Cortex of kidney (tissue), 1 donor: ENCODE measurements at places on chromosomes 7 and 10.

- DNase-seq: no peak
Measured at GRCh38 chr7:19145434-19146115, 354 bp upstream of the FERD3L start.

GRCh38 chr10:63976538-63976937 is 455.3 kb downstream of the REEP3 start:
- DNase-seq: no peak

DNA sequence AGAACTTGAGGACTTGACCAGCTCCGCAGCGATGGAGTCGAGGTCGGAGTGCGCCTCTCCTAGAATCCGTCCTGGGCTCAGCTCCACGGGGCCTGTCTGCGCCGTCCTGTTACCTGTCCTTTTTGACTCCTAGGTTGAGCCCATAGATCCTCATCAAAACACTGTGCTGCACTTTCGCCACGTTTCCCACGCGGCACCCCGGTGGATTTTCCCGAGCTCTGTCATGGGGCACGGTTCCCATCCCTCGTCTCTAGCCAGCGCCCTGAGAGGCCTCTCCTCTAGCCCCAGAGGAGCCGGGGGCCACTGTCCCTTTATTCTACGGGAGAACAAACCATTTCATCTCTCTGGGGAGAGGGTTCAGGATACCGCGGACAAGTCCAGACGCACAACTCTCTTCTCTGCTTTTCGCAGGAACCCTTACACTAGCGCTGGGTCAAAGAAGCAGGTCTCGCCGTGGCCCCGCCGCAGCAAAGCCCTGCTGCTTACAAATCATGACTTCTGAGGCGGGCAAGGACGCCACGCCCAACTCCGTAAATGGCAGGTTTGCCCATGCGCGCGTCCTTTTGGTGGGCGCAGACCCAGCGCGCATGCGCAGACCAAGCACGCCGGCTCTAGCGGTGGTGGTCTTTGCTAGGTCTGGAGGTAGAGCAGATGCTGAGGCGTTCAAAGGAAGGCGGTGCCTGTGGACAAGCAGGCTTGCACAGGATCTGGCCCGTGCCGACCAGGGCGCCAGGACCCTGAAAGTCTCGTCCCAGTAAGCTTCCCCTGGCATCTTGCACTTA is 10.3 kb upstream of the ANKRD7 start:
- DNase-seq: no peak

DNA sequence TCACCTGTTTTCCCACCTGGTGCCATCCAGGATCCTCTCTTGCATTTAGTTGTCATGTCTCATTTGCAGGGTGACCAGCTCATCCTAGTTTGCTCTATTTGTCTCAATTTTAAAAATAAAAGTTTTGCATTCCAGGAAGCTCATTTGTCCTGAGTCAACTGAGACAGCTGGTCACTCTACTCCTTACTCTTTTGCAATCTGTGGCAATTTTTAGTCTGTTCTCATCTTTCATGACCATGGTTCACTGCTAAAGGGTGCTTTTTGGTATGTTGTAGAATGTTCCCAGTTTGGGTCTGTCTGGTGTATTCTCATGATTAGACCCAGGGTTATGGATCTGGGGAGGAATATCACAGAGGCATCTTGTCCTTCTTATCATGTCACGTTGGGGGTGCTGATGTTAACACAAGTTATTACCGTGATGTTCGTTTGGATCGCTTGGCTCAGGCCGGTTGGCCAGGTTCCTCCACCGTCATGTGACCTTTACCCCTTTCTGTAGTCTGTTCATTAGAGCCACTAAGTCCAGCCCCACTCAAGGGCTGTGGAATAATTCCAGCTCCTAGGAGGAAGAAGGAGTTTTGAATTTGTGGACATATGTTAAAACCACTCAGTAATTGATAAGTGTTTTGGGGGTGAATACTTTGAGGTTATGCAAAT is 103.3 kb upstream of the IGFBP3 start:
- no peak for DNase-seq

GRCh38 chr10:111206521-111206920 is 129.7 kb downstream of the ADRA2A start:
- no peak for DNase-seq

DNA sequence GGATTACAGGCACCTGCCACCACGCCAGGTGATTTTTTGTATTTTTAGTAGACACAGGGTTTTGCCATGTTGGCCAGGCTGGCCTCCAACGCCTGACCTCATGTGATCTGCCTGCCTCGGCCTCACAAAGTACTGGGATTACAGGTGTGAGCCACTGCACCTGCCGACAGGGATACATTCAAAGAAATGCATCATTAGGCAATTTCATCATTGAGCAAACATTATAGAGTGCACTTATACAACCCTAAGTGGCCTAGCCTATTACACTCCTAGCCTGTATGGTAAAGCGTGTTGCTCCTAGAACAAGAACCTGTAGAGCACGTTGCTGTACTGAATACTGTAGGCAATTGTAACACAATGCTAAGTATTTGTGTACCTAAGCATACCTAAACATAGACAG is 350.3 kb downstream of the GALNT17 start:
- DNase-seq: no peak

- DNase-seq: no peak
Measured at GRCh38 chr7:106257752-106258151, 27.0 kb downstream of the NAMPT start.

DNA sequence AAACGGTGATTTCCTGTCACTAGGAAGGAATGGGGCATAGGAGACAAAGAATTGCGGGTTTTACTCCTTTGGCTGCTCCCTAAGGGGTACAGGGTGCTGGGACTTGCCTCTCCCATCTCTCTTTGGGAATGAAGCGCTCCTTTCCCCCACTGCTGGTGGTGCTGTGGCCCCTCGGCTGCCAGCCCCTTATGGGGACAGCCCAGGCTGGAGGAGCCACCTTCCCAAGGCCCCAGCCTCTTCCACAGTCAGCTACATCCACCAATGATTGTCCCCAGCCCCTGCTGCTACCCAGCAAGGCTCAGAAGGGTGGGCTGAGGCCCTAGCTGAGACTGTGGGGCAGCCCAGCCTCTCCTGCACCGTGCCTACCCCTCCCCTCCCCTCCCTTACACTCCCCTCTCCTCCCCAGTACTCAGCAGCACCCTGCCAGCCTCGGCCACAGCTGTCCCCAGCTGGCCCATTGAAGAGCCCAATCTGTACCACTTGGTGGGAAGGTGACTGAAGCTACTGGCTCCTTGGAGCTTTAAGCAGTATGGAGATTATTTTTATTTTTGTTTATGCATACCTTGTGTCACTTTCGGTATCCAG is 19.0 kb downstream of the PRKAG2 start:
- no peak for DNase-seq

DNA sequence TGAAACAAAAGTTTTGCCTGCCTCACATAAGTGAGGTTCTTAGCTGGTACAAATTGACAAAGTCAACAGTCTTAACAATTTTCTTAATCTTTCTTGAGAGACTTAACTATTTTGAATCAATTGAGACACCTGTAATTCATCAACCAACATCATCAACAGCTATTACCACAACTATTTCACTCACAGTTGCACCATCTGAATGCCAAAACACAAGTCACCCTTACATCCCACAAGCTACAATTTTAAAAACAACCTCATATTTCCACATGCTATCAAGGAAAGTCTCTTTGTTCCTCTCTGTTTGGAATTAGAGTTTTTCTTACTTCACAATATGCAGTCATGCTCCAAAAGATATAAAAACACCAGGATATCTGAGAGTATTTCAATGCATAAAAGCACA is 4.9 kb downstream of the SMURF1 start:
- DNase-seq: no peak

DNA sequence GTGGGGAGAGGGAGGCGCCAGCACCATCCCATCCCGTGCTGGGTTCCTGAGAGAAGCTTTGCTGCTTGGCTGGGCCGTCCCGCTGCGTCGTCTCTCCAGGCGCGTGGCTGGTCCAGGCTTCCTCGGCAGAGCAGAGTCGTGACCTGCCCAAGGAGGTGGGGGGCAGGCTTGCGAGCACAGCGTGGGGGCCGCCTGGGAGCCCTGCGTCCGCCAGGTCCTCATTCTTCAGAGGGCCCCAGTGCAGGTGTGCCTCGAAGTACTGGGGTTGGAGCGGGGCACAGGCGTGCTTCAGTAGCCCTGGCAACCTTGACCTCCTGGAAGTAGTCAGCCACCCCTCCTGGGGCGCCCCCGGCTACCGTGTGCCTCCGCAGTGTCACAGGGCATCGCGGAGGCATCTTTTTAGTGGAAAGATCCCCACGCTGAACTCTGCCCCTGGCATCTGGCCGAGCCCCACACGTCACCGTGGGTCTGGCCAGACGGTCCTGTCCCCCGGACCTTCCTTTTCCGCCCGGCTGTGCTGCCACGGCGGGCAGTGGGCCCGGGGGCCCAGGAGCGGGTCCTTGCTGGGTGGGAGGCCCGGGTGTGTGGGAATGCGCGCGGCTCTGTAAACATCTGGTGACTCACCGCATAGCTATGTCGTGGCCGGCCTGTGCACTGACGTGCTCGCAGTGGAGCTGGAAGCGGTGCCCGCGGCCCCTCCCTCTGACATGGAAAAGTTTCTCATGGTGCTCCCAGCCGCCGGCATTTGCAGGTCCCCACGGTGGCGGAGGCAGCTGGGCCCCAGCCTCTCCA is 6.4 kb downstream of the MAFK start:
- DNase-seq: no peak

GRCh38 chr7:27243340-27244163 is 950 bp downstream of the EVX1 start:
- no peak for DNase-seq

GRCh38 chr10:53909791-53910190 is 891.2 kb downstream of the PCDH15 start:
- DNase-seq: no peak

DNA sequence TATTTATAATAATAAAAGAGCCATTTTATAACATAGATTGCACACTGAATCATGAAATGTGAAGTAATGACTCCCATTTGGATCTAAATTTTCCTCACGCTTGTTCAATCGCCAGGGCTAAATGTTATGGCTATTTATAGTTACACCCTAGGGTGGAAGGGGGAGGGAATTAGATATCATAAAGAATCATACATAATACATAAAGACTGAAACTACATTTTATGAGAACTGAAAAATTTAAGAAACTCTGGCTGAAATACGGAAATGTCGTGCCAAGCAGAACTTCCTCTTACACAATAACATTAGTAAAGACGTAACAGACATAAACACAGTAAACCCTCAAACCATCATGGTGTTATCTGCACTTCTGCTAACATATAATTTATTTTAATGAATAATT is 327.5 kb upstream of the PHF14 start:
- DNase-seq: no peak

DNA sequence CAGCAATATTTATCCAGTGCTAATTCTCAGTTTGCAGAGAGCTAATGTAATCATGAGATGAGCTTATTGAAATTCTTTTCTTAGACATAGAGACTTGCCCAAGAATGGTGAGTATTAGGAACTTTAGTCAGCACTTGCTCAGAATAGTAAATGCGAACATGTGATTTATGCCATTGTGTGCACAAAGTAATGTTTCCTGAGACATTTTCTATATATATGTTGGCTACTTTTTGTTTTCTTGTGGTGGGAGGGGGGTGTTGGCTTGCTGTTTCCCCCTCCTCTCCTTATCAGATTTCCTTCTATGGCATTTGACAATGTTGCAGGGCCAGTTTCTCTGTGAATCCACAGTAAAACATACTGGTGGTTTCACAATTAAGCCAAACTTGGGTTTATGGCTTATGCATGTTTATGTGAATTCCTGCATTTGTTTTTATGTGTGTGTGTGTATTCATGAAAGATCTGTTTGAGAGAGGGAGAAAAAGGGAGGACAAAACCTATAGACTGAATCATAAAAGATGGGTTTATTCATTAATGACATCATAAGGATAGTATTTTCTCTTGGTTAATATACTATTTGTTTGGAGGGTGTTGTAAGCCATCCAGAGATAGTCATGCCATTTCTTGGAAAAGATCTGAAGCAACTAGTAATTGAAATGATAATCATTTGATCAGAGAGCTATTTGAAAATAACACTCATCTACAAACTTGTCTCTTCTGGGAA is 36.3 kb downstream of the ARID5B start:
- no peak for DNase-seq

DNA sequence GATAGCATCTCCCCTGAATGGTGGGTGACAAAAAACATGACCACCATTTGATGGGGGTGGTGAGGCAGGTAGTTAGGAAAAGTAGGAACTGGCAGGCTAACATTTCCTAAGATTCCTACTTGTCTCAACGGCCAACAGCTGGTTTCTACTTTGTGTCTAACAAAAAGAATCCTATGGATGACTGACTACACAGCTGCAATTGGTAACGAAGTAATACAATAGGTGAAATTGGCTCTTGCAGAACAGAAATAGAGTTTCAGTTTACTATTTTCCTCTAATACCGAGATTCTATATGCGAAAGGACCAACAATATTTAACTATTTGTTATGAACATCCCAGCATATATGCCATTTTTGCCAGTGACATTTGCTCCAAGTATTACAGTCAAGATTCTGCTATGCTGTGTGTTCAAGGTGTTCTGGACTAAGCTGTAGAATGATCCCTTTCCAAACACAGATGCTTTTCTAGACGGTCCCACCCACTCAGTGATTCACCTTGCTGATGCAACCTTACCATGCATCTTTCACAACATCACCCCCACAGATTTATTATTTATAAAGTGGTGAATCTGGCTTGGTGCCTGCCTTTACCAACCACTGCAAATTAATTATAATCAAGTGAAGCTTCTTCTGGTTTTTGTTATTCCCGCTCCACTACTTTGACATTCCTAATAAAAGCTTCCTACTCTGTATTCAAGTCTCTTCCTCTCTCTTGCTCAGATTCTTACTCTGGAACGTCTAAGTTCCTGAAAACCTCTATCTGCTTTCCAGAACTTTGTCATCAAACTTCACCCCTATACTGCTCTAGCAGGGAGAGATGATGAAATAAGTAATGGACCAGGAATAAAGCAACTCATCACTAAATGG is 16.8 kb downstream of the BBIP1 start:
- no peak for DNase-seq
